Cerebellum (tissue), 4 donors: ENCODE measurements at places on chromosomes 7 and 10.

GRCh38 chr7:113805976-113806375 lies 112.8 kb downstream of the PPP1R3A start:
- no peak for DNase-seq

- DNase-seq = no peak
Observed at GRCh38 chr10:86327954-86328725, 38.5 kb downstream of the GRID1 start.

GRCh38 chr7:73900286-73900685 lies 39.3 kb downstream of the TMEM270 start:
- DNase-seq = no peak

DNA sequence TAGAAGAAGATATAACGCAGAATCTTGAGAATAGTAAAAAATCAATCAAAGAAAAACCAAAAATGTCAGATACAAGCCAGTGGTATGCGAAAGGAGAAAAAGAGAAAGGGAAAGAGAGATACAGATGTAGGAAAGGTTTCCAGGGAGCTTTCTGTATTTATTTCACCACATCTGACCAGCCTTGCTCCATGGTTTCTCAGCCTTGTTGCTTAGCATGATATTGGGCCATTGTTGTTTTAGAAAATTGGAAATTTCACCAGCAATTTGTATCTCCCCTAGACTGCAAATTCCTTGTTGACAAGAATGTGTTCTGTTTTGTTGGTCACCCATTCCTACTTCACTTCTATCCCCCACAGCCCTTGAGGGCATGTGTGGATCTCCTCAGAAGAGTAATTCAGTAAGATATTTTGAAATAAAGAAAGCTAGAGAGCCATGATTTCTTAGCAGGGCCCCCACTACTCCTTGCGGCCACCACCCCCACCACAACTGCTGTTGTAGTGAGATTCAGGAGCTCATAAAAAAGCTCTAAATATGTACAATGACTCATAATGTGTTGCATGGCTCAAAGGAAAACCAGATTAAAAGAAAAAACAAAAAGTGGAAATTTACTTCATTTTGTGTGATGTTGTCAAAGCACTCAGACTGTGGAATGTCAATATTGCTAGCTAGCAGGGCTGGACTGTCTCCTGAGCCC lies 138.7 kb downstream of the CHRM2 start:
- DNase-seq = no peak

- no peak for DNase-seq
Observed at GRCh38 chr7:25831831-25832411, 320.1 kb upstream of the NFE2L3 start.

GRCh38 chr7:96314402-96315124 lies 7.3 kb downstream of the SLC25A13 start:
- DNase-seq = no peak
